Activated CD8-positive, alpha-beta memory T cell treated with anti-CD3 and anti-CD28 coated beads for 48 hours (primary cell): ENCODE measurements at places on chromosomes 4 and X.

GRCh38 chr4:89072921-89073320, 15.9 kb upstream of the FAM13A start:
- no peak for DNase-seq

DNA sequence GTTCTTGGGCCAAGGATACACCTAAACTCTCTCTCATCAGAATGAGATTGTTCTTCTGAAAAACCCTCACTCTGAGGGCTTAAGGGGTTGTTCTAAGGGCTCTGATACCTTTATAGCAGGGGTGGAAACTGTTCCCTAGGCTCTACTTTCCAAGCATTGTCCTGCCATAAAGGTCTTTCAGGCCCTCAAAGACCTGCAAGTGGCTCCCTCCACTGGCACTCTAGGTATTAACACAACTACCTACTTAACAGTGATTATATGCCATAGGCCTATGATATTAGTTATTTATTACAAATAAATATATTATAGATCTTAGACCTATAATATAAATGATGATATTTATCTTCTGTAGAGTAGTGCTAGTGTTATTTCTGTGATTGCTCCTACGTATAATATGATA, 473.7 kb upstream of the RPS6KA3 start:
- DNase-seq = no peak

GRCh38 chrX:68995780-68996551, 167.1 kb downstream of the EFNB1 start:
- DNase-seq = no peak

GRCh38 chr4:66330125-66330524, 659.8 kb upstream of the EPHA5 start:
- DNase-seq = no peak

DNA sequence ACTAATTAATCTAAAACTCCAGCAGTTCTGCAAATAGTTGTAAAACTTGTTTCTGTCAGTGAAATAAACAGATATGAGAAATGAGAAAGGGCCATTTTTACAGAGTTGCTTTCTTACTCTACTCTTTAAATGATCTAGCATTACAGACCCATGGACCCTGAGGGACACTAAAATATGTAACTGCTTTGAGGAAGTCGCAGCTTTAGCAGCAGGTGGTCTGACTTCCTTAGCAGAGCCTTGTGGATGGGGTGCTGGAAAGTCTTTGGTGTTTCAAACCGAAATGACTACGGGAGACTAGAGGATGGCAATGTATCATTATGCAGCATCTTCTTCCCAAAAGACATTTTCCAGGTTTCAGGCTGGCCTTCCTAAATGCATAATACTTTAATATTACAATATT, 18.7 kb downstream of the SHISA3 start:
- DNase-seq = no peak

- DNase-seq = no peak
Observed at GRCh38 chr4:2248821-2249261, 6.9 kb upstream of the HAUS3 start.

DNA sequence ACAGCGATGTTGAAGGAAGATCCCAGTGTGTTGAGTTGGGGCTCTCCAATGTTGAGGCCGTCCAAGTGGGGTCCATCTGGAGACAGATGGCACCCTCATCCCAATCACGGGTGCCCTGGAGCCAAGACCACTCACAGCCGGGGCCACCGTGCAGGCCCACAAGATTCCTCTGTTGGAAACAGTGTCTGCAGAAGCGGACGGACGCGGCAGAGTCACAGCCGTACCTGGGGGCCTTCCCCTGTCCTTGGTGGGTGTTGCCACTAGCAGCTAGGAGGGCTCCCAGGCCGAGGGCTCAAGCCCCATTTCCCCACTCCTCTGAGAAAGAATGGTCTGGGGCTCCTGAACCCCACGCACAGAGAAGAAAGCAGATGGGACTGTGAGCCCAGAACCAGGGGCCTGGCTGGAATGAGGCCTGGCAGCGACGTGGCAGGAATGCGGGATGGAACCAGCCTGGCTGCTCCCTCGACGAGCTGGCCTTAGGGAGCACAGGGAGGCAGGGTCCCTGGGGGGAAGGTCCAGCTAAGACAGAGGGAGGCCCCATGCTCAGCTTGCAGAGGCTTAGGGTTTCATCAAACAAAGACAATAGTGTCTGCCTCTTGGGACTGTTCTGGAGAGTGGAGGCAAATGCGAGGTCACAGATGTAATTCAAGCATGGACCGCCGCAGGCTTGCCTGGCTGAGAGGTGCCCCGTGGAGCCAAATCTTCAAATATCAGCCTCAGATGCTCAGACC, 228.9 kb downstream of the AFAP1 start:
- DNase-seq = no peak

- DNase-seq = no peak
Observed at GRCh38 chr4:65654976-65655375, 15.3 kb downstream of the EPHA5 start.

DNA sequence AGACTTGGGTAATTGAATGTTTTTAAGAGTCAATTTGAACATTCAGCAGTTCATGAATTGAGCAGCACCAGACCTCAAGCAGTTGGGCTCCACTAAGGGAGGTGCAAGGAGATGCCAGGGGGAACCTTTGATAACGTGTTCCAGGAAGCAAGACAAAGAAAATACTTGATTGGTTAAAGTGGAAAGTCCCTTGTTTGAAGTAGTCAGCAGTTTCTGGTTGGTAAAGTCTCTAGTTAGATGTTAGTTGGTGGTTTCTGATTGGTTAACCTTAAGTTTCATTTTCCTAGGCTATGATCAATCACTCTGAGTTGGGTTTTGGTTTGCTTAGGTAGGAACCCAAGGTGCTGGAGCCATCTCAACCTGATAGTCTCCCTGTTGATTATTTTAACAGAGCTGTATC, 4.0 kb downstream of the HERC6 start:
- DNase-seq = peak; percentile 4

- no peak for DNase-seq
Observed at GRCh38 chrX:63658920-63659319, 126.1 kb downstream of the ARHGEF9 start.

DNA sequence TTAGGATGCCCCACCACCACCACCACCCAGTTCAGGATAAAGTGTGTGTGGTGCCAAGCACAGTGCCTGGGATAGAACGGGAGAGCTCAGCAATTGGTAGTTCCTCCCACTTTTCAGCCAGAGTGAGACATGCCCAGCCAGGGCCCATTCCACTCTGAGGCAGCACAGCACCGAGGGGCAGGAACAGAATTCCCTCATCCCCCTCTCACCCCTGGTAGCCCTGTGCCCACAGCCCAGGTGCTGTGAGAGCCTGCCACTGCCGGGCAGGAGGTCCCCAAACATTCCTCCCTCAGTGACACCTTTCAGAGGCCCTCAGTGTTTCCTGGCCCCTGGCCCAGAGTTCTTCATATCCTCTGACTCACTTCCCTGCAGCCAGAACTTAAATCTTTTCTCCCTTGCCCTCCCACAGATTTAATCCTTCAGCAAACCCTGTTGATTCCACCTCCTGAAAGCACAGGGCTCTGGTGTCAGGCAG, 8.1 kb downstream of the RIPPLY1 start:
- no peak for DNase-seq
